ENCODE measurements at places on chromosomes 5 and 9.

GRCh38 chr9:20405616-20406015 lies 216.7 kb downstream of the MLLT3 start:
- DNase-seq = no peak

- no peak for DNase-seq
These were observed 238.1 kb downstream of the ACTL7B start for GRCh38 chr9:108617676-108618075.

DNA sequence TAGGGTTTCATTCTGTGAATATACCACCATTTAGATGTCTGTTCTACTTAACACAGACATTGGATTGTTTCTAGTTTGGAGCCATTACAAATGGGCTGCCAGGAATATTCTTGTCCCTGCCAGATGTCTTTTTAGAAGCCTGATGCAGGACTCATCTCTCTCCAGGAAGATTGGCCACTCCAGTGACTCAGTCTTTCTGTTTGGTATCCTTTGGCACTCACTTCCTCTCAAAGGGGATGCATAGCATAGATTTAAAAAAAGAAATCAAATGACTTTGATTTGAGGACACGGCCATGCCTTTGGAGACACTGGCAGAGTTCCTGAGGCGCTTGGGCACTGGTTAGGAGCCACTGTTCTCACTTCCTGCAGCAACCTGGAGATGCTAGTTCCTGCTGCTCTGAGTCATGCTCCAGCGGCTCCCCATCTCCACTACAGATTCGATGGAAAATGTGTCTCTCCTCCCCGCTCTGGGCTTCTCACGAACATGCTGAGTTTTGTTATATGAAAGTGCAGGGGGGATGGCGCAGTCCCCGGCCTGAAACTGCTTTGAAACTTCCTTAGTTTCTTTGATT lies 3.5 kb upstream of the ZNF366 start:
- peak; percentile 60 for DNase-seq

DNA sequence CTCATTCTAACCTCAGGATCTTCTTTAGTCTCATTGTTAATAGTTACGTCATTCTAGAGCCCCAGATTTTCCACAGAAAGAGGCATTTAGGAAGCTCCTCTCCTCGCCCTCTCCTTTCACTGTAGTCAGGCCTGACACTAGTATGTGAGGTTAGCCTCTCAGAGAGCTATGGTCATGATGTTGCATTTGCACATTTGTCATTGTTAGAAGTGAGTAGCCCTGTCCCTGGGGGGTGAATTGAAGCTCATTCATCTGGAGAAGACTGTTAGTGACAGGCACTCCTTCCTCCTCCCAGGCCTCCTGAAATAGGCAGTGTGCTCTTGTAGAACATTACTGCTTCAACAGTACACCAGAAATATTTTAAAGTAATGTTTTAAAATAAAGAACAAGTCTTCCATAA lies 26.6 kb upstream of the LRRTM2 start:
- DNase-seq = no peak

DNA sequence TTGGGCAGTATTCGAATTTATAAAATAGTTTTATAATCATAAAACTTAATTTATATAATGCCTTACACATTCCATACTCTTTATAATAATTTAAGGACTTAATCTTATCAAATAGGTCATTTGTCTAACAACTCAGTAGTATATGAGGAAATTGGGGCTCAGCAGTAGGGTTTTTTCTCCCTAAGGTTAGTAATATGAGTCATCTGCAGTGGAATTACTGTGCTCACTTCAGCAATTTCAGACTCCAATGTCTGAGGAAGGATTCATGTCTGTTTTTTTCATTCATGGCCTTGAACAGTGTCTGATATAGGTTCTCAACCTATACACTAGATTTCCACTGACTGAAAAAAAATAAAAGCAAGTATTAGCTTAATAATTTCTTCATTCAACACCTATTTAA lies 7.4 kb downstream of the DMRTA1 start:
- DNase-seq = no peak

- peak; percentile 82 for DNase-seq
These were observed at the start of gene MSX2 for GRCh38 chr5:174724484-174725260. TSS of gene MSX2 (plus strand) at chr5:174724582. CDS start at chr5:174724660, 78 bp downstream.

DNA sequence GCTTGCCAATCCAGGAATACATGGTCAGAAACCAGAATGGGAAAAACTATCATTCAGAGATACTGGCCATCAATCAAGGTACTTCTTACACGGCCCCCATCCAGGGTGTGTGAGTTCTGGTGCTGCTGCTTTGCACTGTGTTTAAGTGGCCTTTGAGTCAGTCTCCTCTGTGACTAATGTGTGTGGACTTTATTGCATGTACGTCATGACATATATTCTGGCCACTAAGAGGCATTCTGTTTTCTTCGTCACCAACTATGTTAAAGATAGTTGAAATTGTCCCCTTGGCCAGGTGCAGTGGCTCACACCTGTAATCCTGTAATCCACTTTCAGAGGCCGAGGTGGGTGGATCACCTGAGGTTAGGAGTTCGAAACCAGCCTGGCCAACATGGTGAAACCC lies 8.5 kb downstream of the EXOSC3 start:
- no peak for DNase-seq

DNA sequence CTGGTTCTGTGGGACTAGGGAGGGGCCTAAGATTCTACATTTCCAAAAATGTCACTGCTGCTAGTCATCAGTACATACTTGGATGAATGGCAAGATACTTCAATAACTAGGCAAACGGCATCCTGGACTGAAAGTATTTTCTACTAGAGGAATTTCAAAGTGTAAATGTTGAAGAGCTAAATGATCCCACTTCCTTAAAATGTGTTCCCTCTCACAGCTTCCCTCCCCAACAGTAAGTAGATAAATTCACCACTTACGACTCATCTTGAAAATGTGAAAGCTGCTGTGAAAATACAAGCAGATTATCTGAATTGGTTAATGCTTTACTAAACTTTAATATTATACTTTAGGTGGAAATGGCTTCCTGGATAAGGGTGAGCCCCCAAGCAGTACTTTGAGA lies 1571.5 kb upstream of the WWC1 start:
- DNase-seq = no peak

GRCh38 chr9:70159630-70160029 lies 99.1 kb upstream of the SMC5 start:
- DNase-seq = no peak

DNA sequence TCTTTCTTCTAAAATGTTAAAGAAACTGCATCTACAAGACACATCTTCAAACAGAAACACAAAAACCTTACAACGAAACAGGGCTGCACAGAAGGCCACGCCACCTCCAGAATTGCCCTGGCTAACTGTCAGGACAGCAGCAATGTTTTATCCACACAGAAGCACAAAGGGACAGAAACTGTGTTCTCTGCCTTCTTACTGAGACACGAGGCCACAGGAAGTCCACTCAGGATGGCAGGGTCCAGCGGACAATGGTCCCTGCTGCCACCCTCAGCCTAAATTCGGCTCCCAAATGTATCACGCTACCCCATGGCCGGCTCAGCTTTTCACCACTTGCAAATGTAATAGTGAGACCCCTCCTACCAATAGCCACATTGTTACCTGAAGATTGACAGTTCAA lies 159.8 kb upstream of the PHYKPL start:
- no peak for DNase-seq

GRCh38 chr5:150738862-150739261 lies 20.0 kb downstream of the DCTN4 start:
- no peak for DNase-seq

Measured in gastrocnemius medialis (tissue), 4 donors.